ENCODE measurements at places on chromosomes 7 and 10. TPM values are rescaled to one million over a fixed set of nuclear protein-coding genes. Genes with fewer than 3 reads are reported as not detected.

DNA sequence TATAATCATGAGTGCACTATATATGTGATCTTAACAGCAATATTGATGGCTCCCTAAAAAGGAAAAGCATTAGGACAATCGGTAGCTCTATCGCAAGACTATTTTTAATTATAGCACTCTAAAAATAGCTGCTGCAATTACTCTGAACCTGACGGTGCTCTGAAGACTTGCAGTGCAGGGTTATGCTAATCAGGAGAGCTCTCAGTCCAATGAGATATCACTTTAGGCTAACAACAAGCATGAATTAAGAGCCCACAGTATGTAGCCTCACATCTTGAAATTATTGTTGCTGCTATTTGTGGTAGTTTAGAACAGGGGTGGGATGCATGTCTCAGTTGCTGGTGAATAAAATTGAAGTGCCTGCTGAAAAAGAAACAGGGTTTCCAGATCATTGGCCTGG is 515.8 kb upstream of the AKR1E2 start:
- no peak for DNase-seq

DNA sequence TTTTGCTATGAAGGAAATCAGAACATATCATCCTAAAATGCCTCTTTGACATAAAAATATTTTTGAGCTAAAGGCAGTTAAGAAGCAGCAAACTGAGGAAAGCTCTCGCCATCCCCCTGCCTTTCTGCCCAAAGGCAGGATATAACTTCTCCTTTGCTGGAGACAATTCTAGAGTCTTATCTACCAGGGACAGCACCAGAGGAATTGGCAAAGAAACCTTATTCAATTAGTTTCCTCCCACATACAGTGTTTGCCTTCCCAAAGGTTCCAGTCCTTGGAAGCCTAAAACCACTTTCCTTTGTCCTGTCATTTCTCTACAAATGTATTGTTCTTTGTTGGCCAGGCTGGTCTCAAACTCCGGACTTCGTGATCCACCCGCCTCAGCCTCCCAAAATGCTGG is 33.7 kb downstream of the MASTL start:
- no peak for DNase-seq

The ZNF273 gene
- 2.9 TPM for polyA plus RNA-seq

The GSDME gene
- 63.8 TPM for polyA plus RNA-seq

GRCh38 chr7:114973147-114973546 is 51.3 kb downstream of the MDFIC start:
- DNase-seq: no peak

The HABP2 gene
- not detected for polyA plus RNA-seq

DNA sequence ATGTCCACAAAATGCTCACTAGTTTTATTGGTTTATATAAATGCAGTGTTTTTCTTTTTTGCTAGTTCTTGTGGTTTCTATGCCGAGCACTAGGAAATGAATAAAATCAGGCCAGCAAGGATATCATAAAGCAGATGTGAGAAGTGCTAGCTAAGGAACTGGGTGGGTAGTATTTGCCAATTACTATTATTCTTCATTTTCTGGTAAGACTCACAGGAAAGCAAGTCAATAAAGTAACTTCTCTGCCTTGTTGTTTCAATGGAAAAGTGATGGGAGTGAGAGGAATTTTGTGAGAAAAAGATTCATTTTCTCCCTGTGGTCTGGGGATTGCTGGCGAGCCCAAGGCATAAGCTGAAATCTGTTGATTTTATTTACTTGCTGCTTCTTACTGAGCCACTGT is 50.5 kb upstream of the TRIL start:
- DNase-seq: no peak

DNA sequence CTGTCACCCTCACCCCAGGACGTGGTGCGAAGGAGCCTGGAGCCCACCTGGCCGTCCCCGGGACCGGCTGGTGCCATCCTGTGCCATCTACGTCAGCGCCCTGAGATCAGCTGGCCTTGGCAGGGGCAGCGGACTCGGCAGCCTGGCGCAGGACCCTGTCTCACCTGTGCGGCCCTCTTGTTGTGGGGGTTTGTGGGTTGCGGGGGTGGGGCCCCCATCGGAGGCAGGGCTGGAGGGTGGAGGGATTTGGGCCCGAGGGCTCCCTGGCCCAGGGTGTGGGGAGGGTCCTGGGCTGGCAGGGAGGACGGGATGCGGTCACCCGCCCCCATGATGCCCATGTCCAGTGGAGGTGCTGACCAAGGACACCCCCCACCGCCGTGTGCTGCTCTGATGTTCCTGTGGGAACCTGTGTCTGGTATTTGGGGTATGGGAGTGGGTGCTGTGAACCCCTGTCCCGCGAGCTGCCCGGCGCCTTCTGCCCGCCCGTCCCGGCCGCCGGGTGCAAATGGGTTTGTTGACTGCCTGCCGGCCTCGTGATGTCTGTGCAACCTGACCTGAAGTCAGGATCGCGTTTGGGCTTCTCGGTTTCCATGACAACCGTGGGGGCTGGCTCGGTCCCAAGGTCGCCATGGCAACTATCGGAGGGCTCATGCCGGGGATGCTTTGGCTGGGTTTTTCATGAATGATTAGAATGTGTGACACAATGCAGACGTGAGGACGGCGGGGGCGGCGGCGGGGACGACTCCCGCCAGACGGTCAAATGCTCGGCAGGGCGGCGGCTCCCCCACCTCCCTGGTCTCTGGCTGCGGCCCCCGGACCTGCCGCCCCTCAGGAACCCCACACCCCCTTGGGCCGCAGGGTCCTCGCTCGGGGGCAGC is 7.3 kb downstream of the MAFK start:
- DNase-seq: peak; percentile 92

DNA sequence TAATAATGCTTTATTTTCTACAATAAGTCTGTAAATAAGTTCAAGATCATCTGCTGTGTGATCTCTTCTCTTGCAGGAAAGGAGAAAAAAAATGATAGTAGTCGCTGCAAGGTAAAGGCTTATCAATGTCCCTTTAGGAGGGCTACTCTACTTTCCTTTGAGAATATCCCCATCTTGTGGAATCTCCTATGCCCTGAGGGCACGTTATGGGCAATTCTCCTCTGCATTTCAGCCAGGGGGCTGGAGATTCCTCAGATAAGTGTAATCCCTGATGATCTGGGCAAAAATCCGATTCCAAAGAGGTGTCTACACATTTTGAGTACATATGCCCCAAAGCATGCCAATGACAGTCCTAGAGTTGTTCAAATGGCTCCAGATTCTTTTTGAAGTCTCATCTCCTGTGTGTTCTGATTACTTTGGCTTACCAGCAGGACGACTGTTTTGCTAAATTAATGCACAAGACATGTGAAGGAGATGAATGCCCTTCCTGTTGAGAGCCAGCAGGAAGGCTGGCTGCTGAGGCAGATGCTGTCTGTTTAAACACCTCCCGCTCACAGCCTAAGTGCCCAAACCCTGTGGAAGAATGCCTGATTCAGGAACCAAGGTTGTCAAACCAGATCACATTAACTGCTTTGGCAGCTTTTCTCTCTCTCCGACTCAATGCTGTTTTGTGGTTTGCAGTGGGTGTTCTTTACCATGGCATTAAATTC is 171.2 kb upstream of the COL1A2 start:
- DNase-seq: peak; percentile 34

The TIAL1 gene
- 86.0 TPM for polyA plus RNA-seq

- no peak for DNase-seq
These were observed 56.9 kb upstream of the SHH start for GRCh38 chr7:155868955-155869783.

- DNase-seq: no peak
These were observed 148.5 kb downstream of the UBE2H start for GRCh38 chr7:129804111-129804889.

GRCh38 chr10:114283091-114283490 is 44.0 kb downstream of the VWA2 start:
- DNase-seq: no peak

DNA sequence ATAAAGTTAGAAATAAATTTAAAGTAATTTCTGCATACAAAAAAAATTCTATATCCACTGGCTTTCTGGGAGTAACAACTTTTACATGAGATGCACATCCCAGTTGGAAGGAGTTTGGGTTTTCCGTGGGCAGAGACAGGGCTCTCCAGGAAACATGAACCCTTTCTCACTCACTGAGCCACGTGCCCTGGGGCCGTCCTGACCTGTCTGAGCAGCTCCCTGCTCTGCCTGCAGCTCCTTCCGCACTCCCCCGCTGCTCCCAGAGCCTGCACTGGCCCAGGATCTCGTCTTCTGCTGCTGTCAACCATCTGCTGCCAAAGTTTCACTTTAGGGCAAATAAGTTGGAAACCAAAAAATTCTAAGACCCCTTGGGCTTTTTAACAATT is 169.1 kb downstream of the DIP2C start:
- DNase-seq: no peak

DNA sequence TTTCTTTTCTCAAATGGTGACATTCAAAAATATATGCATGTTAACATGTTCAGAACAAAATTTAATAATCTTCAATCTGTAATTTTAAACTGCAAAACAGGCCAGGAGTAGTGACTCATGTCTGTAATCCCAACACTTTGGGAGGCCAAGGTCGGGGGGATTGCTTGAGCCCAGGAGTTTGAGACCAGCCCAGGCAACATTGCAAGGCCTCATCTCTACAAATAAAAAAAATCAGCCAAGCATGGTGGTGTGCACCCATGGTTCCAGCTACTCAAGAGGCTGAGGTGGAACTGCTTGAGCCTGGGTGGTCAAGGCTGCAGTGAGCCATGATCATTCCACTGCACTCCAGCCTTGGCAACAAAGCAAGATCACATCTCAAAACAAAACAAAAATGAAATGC is 394.3 kb downstream of the PARD3 start:
- no peak for DNase-seq

DNA sequence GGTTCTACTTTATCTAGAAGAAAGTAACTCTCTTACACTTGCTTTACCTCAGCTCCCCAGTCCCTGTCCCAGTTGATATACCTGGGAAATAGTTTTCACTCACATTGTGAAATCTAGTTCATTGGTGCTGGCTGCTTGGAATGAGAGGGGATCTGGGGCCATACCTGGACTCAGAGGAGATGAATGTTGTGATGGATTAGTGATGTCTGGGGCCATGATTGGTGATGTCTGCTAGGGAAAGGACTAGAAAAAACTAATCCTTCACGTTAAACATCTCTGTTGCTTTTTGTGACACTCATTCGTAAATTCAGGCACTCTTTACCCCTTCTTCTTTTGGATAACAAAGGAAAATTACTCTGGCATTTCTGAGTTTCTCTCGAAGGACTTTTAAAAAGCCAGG is 152.4 kb downstream of the RAB11FIP2 start:
- DNase-seq: no peak

The TBX20 gene
- polyA plus RNA-seq: not detected

- no peak for DNase-seq
These were observed 26.8 kb upstream of the EGR2 start for GRCh38 chr10:62842983-62843382.

DNA sequence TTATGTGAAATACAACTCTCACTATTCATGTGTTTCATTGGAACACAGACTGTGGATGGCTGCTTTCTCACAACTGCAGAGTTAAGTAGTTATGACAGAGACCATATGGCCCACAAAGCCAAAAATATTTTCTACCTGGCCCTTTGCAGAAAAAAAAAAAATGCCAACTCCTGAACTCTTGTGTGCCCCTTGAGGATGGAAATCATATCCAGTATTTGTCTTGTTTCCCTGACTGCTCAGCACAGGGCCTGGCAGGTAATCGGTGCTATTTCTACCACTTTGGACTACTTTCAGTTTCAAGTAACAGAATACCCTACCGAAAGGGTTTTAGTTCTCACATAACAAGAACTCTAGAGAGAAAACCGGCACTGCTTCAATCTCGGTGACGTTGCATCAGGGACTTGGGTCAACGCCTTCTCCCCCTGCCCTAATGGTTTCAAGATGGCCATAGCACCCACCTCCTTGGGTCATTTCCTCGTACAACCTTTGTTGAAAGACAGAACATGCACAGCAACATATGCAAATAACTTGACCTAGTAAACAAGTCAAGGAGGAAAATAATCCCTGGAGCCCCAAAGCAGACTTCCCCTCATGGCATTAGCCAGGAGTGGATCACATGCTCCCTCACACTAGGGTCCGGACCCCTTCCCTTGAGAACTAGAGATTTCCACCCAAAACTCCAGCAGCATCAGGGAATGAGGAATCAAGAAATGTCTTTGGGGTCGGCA is 11.8 kb upstream of the GPNMB start:
- no peak for DNase-seq

- no peak for DNase-seq
These were observed 292.1 kb downstream of the ZEB1 start for GRCh38 chr10:31611161-31611560.

The TMEM213 gene
- polyA plus RNA-seq: not detected

DNA sequence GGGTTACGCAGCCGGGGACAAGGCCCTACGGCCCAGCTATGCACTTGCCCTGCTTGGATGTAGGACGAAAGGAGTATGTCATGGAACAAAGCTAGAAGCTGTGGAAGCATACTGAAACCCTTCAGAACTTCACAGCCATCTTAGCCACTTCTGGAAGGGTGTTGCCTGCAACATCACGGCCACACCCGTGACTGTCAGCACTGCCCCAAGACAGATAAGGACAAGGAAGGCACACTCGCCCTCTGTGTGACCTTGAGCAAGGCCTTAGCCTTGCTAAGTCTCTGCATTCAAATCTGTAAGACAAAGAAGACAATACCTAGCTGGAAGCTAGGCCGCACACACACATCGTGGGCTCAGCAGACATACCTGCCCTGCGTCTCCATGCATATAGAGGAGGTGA is 352.5 kb upstream of the MGMT start:
- DNase-seq: no peak

The OPN1SW gene
- not detected for polyA plus RNA-seq

- DNase-seq: no peak
These were observed 52.9 kb downstream of the AUTS2 start for GRCh38 chr7:69651101-69651590.

DNA sequence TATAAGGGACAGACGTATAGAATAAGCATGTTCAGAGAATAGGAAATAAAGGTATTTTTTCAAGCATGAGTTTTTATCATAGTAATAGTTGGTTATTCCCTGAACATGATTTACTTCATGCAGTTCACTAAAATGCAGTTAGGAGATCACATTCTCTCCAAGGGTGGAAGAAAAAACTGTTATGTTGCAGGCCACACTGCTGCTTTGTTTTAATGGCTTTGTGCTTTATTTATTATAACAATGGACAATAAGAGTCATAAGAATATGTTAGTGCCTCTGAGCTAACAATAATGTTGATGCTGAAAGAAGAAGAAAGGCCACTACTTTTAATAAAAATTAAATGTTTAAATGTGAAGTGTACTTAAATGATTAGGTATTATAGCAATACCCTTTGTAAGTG is 78.5 kb upstream of the GATAD1 start:
- DNase-seq: no peak

DNA sequence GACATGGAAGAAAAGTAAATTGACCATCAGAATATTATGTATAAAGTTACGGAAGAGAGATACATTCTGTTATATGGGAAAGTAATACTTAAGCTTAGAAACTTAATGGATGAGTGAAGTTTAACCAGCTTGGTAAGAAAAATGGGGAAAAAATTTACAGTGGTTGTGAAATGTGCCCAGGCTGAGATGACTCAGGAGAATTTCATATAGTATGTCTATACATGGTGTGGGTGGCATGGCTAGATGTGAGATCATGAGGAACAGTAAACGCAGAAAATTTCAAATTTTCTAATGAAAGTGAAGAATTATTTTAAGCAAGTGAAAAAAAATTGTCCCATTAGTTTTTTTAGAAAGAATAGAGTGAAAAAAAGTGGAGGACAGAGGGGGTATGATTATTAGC is 552.5 kb upstream of the SORCS1 start:
- DNase-seq: no peak
